ENCODE measurements at places on chromosomes 16 and 17.
A peak's percentile ranks its signal among the peaks of the same experiment; 100 is the strongest.

GRCh38 chr16:2507665-2508064, 6.1 kb upstream of the ATP6V0C start:
- no peak for DNase-seq

- no peak for DNase-seq
These were observed 32.0 kb downstream of the GSE1 start for GRCh38 chr16:85645021-85645589.

GRCh38 chr16:81786868-81787267, 7.8 kb downstream of the PLCG2 start:
- no peak for DNase-seq

DNA sequence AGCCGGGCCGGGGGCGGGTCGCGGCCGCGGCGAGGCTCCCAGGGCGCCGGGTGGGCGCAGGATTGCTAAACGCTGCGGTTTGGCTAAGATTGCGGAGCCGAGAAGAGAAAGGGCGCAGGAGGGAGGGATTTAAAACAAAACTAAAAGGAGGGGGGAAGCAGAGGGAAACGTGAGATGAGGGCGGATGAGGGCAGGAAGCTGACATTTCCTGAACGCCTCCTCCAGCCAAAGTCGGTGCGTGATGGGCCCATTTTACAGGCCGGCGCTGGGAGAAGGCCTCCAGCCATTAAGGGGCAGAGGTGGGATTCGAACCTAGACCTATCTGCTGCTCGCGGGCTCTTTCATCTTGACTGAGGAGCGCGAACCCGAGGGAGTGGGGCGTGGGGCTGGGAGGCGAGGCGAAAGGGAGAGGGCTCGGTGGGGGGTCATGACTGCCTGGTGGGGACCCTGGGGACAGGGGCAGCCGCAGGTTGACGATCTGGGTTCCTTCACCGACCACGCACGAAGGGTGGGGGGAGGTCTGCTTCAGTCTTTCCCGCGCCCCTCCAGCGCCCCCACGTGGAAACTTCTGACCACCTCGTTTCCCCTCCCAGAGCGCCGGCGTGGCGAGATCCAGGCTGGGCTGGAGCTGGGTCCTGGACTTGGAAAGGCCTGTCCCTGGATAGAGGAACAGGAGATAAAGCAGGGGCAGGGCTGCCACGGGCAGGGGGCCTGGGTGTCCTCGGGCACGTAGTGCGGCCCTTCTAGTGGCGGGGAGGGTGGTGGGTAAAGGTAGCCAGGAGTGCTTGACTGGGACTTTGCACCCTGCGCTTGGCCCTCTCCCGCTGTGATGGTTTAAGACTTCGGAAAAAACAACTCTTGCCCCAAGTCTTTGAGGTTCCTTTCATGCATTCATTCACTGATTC, 3.8 kb upstream of the TAC4 start:
- DNase-seq, result peak; percentile 44

- DNase-seq, result no peak
These were observed 47.1 kb upstream of the YPEL2 start for GRCh38 chr17:59284317-59284716.

DNA sequence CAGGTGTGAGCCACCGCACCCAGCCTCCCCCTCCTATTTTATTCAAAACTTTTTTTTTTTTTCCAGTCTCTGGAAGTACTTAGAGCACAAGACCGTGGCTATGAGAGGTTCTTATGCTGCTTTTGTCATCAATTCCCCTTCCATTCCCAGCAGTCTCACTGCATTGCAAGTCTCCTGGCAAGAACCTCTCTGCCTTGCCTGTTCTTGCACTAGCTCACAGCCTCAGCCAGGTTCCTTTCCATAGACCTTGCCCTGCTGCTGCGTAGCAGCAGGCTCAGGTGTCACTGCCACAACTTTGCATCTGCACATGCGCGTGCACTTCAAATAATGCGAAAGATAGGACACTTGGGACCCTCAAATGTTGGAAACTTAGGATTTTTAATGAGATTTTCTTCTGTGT, 15.6 kb downstream of the ATP6V0A1 start:
- DNase-seq, result no peak

DNA sequence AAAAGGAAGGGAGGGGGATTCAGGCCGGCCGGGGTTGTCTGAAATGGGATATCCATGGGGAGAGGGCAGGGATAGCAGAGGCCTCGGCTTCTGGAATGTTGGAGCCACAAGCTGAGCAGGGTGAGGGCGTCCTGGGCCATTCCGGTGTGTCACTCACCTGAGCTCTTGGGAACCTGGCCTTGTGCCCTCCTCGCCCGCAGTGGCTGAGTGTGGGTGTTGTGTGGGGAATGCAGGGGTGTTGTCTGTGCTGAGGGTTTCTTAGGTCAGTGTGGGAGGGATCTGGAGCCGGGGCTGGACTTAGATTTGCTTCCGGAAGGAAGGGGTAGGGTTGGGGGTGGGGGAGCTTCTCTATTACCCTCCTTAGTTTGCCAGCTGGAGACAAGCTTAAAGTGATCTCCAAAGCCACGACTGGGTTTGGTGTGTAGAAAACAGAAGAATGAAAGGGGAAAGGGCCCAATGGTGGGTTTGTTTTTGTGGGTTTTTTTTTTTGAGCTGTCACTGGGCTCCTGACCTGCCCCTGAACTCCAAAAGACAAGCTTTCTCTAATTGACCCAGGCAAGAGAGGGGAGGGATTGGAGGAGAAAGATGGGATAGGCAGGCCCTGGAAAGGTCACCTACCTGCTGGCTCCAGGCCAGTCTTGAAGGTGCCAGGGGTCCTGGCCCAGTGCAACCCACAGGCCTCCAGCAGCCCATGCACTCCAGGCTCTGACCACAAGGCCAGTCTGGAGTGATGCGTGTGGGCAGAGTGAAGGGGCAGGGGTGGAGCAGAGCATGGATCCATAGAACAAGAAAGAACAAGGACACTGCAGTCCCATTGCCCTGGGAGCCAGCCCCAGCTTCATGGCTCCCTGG, at the start of gene SULT1A2:
Gene SULT1A2, minus strand, starts transcription at position 211 of the 852 bp plus-strand sequence. CDS start 1,120 bp downstream, outside the sequence.
- DNase-seq, result no peak

- peak; percentile 34 for DNase-seq
These were observed 57.1 kb upstream of the WSB1 start for GRCh38 chr17:27236717-27237315.

DNA sequence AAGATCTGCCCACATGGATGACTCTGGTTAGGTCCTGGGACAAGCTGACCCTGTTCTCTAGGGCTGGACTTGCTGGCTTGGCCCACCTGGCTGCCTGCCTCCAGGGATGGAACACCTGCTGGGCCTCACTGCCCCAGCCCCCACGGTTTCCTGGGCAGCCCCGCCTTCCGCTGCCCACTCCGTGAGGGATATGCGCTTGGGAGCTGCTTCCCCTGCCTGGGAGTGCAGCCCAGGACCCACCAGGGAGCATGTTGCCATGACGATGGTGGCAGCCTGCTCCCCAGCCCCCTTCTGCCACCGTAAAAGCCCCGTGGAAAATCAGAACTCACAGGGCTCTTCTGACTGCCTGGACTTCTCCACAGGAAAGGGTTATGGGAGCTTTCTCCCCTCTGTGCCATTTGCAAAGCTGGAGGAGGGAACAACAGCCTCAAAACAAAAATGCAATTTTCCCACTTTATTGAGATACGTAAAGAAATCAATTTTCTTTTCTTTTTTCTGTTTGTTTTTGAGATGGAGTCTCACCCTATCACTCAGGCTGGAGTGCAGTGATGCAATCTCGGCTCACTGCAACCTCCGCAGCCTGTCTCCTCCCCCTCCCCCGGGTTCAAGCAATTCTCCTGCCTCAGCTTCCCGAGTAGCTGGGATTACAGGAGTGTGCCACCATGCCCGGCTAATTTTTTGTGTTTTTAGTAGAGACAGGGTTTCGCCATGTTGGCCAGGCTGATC, 18.0 kb upstream of the GAS7 start:
- no peak for DNase-seq

GRCh38 chr17:73717690-73718089, 73.4 kb upstream of the SDK2 start:
- no peak for DNase-seq

DNA sequence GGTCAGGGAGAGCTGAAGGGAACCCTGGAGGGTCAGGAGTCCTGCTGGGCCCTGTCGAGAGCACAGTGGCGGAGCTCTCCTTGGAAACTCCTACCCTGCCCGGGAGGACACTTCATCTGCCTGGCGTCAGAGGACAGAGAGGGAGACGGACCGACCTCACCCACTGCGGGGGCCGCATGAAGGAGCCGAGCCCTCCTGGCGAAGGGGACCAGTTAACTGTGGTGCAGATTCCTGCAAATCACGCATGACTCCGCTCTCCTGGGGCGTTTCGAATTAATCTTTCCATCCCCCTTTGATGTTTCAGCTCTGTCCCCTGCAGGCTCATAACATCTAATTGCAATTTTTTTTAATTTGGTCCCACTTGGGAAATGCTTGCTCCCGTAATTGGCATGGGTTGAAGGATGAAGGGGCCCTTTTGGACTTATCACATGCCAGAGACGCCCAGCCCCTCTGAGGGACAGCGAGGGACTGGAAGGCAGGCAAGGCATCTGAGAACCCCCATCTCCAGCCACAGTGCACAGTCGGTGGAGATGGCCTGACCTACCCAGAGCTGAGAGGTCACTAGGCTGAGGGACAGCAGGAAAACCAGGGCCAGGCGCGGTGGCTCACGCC, 26.5 kb downstream of the RPH3AL start:
- no peak for DNase-seq

DNA sequence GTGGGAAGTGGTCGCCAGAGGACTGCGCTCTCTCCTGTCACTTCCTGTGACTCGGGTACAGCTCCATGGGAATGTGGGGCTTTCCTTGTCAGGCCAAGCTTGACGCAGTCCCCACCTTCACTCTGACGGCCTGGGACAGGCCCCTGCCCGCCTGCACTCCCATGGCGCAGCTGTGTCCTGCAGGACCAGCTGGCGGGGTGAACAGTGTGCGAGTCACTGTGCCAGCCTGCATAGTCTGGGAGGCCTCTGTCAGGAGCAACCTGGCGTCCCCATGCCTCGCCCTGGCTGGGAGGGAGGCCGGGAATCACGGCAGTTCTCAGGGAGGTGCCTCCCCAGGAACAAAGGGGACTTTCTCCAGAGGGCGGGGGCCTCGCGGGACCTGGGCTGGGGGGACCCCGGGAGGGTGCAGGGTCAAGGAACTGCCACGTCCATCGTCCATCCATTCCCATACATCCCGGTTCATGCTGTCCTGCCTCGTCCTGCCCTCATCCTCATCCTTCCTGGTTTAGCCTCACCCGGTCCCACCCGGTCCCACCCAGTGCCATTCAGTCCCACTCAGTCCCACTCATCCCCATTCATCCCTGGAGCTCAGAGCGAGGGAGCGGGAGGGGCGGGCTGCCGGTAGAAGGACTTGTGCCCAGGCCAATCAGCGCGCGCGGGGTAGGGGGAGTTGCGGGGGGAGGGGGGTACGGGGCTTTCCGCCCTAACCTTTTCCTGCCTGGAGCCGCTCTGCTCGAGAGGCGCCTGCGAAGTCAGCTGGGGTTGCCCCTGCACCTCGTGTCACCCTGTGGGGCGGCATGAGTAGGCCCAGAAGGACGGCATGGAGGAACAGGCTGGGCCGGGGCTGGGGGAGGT, 13.4 kb downstream of the FLYWCH1 start:
- DNase-seq, result no peak

GRCh38 chr16:73050201-73051099, 2.5 kb upstream of the ZFHX3 start:
- DNase-seq, result no peak

GRCh38 chr16:67141391-67141790, 9.4 kb downstream of the B3GNT9 start:
- no peak for DNase-seq

- no peak for DNase-seq
These were observed 5.8 kb downstream of the TOM1L2 start for GRCh38 chr17:17966399-17966798.

GRCh38 chr16:65480281-65481091, 358.6 kb upstream of the CDH11 start:
- no peak for DNase-seq

GRCh38 chr16:86018487-86018886, 119.5 kb downstream of the IRF8 start:
- no peak for DNase-seq

GRCh38 chr16:2208772-2209171, 1.9 kb downstream of the BRICD5 start:
- DNase-seq, result no peak

DNA sequence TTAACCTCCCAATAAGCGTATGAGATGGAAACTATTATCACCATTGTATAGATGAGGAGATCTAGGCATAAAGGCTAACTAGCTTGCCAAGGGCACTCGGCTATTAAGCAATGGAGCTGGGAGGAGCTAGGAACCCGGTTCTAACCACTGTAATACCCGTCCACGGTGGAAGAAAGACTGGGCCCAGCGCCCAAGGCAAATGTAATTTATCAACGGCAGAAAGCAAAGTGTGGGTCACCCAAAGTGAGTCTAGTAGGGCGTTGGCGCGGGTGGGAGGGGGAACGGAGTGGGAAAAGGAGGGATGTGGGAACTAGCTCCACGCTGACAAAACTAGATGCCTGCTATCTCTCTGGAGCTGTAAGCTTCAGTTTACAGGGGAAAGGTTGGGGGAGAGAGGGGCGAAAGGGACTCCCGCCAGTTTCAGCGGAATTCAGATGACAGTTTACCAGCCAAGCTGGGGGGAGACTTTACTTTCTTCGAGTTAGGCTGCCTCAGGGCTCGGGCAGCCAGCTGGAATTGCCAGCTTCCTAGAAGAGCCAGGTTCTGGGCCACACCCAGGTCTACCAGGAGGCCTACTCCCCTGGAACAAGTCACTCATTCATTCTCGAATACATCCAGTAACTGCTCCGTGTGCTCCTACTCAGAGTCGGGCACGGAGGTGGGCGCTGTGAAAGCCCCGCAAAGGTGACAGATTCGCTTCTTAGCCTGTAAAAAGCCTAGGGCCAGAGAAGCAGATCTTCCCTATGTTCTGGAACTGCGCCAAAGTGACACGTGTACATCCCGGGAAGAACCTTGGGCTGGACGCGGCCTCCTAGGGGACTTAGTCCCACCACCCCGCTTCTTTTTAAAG, 837 bp downstream of the LRRC59 start:
- DNase-seq, result no peak

DNA sequence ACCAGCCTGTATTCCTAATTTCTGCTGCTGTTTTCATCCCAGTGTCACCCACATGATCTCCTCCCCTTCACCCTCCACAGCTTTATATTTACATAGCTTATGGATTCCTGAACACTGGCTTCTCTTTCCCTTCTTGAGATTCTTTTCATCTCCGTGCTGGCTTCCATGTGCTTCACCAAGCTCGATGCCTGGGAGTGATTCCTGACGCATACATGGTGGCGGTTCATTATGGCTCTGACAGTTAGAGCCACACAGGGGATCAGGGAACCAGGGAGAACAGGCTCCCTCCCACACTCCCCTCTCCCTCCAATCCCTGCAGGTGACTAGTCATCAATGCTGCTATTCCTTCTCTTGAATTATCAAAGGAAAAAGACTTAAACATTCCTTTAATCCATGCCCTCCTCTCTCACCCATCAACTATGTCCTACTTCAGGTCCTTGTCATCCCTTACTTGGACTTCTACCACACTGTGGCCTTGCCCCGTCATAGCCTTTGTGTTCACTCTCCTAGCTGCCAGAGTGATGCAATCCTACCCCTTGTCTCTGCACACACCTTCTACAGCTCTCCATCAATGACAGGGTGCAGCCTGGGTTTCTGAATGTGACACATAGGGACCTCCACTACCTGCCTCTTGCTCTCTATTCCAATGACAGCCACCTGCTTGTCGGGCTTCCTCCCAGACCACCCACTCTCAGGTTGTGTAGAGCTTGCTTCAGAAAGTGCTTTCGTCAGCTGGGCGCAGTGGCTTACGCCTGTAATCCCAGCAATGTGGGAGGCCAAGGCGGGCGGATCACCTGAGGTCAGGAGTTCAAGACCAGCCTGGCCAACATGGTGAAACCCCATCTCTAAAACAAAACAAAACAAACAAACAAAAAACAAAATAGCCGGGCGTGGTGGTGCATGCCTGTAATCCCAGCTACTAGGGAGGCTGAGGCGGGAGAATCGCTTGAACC, 43.6 kb downstream of the MYH13 start:
- no peak for DNase-seq
